ENCODE measurements at places on chromosomes 11 and 22.

DNA sequence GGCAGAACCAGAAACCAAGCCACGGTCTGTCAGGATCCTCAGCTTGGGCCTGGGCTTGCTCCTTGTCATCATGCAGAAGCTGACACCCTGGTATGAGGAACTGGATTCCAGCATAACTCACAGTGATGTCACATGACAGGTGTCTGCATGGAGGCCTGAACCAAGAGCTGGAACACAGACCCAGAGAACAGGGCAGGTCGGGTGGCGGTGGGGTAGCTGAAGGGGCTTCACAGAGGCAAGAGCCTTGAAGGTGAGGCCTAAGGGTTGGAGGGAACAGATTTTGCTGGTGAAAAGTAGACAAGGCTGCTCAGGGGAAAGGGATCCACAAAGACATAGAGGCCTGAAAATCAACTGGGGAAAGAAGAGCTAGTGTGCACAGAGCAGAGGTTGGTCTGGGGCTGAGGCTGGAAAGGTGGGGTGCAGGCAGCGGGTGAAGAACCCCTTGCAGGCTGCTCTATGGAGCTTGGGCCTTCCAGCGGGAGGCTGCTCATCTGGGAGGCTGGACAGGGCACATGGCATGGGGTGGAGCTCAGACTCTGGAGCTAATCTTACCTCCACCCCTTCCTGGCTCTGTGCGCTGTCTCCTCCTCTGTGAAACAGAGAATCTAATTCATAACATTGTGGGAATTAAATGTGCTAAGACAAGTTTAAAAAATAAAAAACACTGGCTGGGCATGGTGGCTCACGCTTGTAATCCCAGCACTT lies 18.4 kb upstream of the RPS3 start:
- DNase-seq = no peak

- DNase-seq = no peak
Observed at GRCh38 chr11:60130496-60130895, 42.0 kb downstream of the MS4A2 start.

DNA sequence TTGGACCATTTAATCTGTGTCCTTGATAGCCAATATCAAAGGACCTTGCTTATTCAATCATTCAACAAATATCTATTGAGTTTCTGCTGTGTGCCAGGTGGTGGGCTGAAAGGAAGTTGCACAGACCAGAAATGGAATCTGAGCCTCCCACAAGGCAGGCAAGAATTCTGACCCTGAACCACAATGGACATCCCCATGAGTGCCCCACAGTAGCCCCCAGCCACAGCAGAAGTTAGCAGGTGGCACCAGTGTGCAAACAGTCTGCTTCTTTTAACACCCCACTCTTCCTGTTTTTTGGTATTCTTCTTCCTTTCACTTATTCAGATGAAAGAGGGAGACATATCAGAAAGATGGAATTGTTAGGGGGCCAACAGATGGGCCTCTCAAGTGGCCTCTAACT lies 12.2 kb upstream of the SERPING1 start:
- no peak for DNase-seq

- DNase-seq = no peak
Observed at GRCh38 chr11:17635551-17635938, 83.8 kb upstream of the MYOD1 start.

DNA sequence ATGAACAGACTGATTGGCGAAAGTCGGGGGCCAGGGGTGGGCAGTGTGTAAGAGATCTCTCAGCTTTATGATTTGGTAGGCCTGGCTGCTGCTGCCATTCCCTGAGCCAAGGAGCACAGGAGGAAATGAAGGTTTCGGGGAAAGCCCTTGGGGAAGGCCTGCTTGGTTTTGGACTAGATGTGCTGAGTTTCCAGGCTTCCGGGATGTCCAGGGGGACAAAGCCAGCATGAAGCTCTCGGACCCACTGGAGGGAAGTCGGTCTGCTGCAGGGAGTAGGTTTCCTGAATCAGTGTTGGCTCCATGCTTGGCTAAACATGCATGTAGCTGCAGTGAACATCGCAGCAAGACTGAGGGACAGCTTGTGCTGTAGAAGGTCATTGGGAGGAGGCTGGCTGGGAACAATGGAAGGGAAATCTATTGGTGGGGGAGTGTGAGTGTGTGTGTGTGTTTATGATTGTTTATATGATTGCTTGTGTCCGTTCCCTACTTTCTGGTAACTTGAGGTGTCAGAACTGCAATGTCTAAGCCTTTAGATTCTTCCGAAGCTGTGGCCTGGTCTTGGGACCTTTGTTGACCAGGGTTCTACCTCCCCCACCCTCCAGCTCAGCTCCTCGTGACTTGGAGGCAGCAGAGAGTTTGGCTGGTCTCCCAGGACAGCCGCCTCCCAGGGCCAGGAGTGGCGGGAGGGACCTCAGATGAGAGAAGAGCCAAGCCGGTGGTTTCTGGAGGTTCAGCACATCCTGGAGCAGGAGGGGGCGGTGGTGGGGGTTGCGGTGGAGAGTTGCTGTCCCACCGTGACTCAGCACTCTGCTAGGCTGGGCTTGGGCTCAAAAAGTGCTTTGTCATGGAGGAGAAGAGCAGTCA lies 4.0 kb upstream of the FTH1 start:
- peak; percentile 84 for DNase-seq

- no peak for DNase-seq
Observed at GRCh38 chr22:26722159-26722558, 64.8 kb downstream of the MIAT start.

DNA sequence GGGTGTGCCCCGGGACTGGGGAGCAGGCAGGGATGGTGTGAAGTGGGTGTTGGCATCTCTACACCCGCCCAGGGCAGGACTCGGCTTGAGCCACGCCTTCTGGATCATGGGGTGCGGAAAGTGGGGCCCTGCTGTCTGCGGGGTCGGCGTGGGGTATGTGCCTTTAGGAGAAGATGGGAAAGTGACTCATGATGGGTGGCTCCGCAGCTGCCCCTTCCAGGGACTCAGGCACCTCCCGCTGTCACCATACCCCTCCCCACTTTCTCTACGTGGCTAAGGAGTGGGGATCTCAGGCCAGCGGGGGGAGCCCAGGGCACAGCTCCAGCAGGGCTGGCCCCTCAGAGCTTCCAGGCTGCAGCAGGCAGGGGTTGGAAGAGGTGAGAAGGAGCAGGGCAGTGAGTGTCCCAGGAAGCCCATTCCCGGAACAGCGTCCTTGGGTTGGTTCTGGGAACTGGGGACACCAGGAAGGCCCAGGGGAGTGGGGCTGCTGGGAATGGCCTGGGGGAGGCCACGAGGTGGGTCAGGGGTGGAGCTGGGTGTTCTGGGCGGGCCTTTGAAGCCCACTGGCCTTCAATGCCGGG lies 102.9 kb upstream of the FGF3 start:
- DNase-seq = no peak

DNA sequence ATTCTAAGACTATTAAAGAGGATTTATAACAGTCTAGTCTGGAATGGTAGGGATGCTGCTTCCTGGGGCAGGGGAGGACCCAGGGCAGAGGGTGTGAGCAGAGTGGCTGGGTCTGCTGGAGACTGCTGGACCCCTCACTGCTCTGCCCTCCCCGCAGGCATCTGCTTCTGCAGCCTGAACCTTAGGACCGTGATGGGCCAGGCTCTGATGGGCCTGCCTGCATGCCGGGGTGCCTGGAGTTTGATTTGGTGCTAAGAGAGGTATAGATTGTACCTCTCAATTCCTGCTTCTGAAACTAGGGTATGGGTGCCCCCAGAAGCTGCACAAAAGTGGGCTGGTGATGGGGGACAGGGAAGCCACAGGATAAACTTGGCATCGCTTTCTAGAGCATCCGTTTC lies 54.9 kb downstream of the CD82 start:
- DNase-seq = no peak

GRCh38 chr11:2259897-2260451 lies 10.4 kb downstream of the ASCL2 start:
- DNase-seq = no peak
